GM23338 (cell line): ENCODE measurements at places on chromosomes 7 and 10. TPM values are rescaled to one million over a fixed set of nuclear protein-coding genes. Genes with fewer than 3 reads are reported as not detected.
A peak's percentile ranks its signal among the peaks of the same experiment; 100 is the strongest.

DNA sequence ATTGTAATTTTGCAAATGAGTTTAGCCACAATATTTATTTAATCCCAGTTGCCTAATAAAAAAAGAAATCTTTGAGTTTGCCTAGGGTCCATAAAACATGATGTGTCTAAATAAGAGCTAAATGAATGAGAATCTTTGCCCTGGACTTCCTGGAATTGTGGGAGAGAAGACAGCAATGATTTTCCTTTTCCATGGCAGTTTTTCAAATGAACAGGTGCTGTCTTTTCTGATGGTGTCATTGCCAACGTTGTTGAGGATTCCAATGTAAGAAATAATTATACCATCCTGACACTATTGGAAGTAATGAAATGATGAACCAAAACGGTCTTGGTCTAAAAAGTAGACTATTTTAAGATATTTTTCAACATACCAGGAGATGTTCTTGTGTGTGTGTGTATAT is 984.7 kb upstream of the CELF2 start:
- H3K27me3 ChIP-seq, result no peaks in the 10 kb centered on the region
- no peaks in the 10 kb centered on the region for H3K36me3 ChIP-seq
- DNase-seq, result no peak
- H3K27ac ChIP-seq, result no peak overlapping the region
- no peaks in the 10 kb centered on the region for H3K4me1 ChIP-seq

Gene ABCB1
- 0.80 and 1.2 TPM in 2 replicates for total RNA-seq

- no peaks in the 10 kb centered on the region; the same call in 1 of the 2 replicates for H3K36me3 ChIP-seq
- no peak for DNase-seq
- no peaks in the 10 kb centered on the region for H3K4me1 ChIP-seq
- no peak overlapping the region for H3K4me3 ChIP-seq
- no peak overlapping the region for H3K27ac ChIP-seq
- H3K27me3 ChIP-seq, result no peaks in the 10 kb centered on the region
Measured at GRCh38 chr10:43998021-43998809, 349.5 kb upstream of the ZNF32 start.

DNA sequence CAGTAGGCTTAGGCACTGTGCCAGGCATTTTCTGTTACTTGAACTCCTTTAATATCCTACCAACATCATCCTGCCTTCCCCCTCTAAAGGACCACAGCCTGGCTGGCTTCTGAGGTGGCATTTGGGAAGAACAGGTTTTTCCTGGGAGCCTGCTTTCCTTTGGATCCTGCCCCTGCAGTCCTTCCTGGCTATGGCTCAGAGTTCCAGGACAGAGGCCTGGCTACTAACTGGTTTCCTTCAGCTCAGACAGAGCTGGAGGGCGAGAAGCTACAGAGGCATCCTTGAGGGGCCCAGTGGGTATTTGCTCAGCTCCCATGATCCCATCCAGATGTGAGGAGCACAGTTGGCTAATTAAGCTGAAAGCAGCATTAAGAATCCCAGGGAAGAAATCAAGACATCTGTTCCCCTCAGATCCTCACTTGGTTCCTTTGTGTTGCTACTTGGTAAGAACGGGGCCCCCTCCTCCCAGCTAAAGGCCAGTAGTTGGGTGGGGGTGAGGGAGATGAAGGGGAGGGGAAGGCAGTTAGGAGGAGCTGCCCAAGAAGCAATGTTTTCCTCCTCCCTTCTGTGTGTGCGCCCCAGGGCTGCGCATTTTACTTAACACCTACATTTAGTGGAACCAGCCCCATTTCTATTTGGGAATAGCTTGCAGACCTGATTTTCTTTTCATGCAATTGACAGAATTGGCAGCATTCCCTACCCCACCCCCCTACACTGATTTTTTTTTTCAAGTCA is 142.6 kb upstream of the SORCS3 start:
- no peak overlapping the region for H3K4me3 ChIP-seq
- H3K27ac ChIP-seq, result no peak overlapping the region
- H3K27me3 ChIP-seq, result no peaks in the 10 kb centered on the region
- 0 out of 2 replicates have a peak, but pooled peaks cover under 1% of the 10 kb centered on the region for H3K4me1 ChIP-seq
- peak; percentile 23 for DNase-seq

Gene KLF6
- total RNA-seq, result 18.0 and 19.6 TPM in 2 replicates
